Activated T-helper 1 cell treated with anti-CD3 and anti-CD28 coated beads, Interleukin-12 subunit alpha, Interleukin-12 subunit beta, Interleukin-2, Interleukin-4 antibody, amounts not matched to agents 30 ng/mL and 10 ng/mL and 1 ng/mL, durations not matched to agents 14 hours and 24 hours and 36 hours (primary cell): ENCODE measurements at places on chromosomes 2 and 18. TPM values are rescaled to one million over a fixed set of nuclear protein-coding genes. Genes with fewer than 3 reads are reported as not detected.
A peak's percentile ranks its signal among the peaks of the same experiment; 100 is the strongest.

DIPK1C gene
- total RNA-seq, result not detected in 2 replicates

VSNL1 gene
- not detected in 2 replicates for total RNA-seq

POTEJ gene
- total RNA-seq, result not detected in 2 replicates

SNORC gene
- total RNA-seq, result 0.98 and 1.8 TPM in 2 replicates

ANKRD30B gene
- not detected in 2 replicates for total RNA-seq

ASPRV1 gene
- total RNA-seq, result 0.44 and 0.91 TPM in 2 replicates

PMS1 gene
- total RNA-seq, result 54.4 and 55.9 TPM in 2 replicates

SAG gene
- 0.08 and 0.32 TPM in 2 replicates for total RNA-seq

CAPG gene
- total RNA-seq, result 35.5 and 38.2 TPM in 2 replicates

GRCh38 chr2:178449700-178450523 lies 1.1 kb downstream of the PRKRA start:
- DNase-seq, result no peak
- peak overlapping the region; percentile 90 for H3K27ac ChIP-seq
- H3K36me3 ChIP-seq, result peaks cover 25% of the 10 kb centered on the region
- peaks cover 35% of the 10 kb centered on the region for H3K4me1 ChIP-seq
- H3K4me3 ChIP-seq, result peak overlapping the region; percentile 87
- H3K27me3 ChIP-seq, result peaks cover 3% of the 10 kb centered on the region

GRCh38 chr2:215684448-215685237 lies 248.8 kb upstream of the FN1 start:
- peaks cover 2% of the 10 kb centered on the region for H3K27me3 ChIP-seq
- no peak for DNase-seq
- H3K4me1 ChIP-seq, result peaks cover 17% of the 10 kb centered on the region
- H3K4me3 ChIP-seq, result no peak overlapping the region

GRCh38 chr2:183349091-183349490 lies 224.8 kb downstream of the NUP35 start:
- no peak overlapping the region for H3K4me3 ChIP-seq
- no peaks in the 10 kb centered on the region for H3K27me3 ChIP-seq
- no peak for DNase-seq
- no peaks in the 10 kb centered on the region for H3K36me3 ChIP-seq
- no peak overlapping the region for H3K27ac ChIP-seq

DNA sequence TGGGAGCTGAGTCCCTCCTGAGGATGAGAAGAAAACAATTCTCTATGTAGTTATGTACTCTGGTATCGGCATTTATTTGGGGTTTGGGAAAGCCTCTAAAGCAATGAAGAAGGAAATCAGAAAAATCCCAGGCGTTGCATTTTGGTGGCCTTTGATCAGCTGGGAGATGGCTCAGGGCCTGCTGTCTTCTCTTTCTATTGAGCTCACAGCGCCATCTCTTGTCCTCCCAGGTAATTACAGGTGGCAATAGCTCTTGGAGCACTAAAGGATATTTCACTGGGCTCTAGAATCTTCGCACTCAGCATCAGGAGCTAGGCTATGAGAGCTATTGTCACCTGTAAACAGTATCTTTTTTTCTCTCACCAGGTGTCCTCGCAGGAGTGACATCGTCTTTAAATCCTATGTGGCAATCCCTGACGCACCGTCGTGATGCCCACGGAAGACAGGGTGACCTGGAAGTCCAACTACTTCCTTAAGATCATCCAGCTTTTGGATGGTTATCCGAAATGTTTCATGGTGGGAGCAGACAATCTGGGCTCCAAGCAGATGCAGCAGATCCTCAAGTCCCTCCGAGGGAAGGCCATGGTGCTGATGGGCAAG lies 76.1 kb upstream of the PMAIP1 start:
- no peak overlapping the region for H3K4me3 ChIP-seq
- H3K36me3 ChIP-seq, result no peaks in the 10 kb centered on the region
- no peaks in the 10 kb centered on the region for H3K4me1 ChIP-seq
- DNase-seq, result peak; percentile 20
- H3K27me3 ChIP-seq, result peaks cover 12% of the 10 kb centered on the region
- H3K27ac ChIP-seq, result no peak overlapping the region

DNA sequence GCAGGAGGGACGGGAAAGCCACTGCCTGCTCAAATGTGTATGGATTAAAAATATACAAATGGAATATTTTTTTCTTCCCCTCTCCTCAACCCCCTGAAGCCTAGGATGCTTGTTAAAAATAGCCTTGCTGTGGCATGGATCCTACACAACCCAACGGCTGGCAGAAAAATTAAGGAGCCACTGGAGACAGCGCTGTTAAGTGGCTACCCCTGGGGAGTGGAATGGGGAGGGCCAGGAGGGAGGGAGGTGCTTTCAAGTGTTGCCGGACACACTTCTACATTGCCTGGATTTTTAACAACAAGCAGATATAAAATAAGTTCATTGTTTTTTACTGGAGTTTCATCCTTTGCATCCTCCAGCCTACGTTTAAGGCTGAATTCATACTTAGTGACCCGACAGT lies 66.6 kb downstream of the ZBTB7C start:
- no peaks in the 10 kb centered on the region for H3K4me1 ChIP-seq
- no peak overlapping the region for H3K4me3 ChIP-seq
- H3K27ac ChIP-seq, result no peak overlapping the region
- no peak for DNase-seq
- H3K36me3 ChIP-seq, result no peaks in the 10 kb centered on the region

DNA sequence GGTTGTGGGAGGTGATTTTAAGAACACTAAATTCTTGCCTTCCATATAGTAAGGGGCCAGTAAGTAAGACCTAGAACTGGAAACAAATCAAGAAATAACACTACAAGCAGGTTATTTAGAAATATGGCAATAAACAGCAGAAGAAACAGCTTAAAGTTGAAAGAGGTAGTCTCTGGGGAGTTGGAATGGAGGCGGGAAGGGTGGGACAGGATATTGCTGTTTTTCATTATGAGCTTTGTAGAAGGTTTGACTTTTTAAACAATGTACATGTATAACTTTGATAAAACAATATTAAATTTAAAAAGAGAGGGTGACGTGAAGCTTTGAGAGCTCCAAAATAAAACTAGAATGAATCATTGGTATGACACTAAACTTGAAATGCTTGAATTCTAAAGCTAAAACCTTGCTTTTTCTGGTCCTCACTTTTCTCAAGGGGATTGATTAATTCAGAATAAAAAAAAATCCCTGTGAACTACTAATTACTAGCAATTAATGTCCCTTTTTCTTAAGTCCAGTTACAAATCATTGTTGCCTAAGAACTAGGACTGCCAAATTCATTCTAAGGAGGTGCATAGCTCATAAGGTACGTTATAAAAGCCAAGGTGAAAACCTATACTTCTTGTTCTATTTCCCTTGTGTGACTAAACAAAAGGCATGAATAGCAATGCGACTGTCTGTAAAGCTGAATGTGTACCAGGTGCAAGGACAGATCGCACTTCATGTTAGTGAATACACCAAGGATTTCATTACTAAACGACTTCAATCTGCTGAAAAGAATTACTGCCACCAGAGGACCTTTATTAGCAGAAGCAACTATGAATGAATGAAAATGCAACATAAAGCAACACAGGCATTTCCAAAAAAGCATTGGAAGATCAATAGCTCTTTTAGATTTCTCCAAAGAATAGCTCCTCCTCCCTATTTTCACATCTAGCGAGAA lies 177.5 kb downstream of the RBM43 start:
- no peaks in the 10 kb centered on the region for H3K4me1 ChIP-seq
- no peak overlapping the region for H3K4me3 ChIP-seq
- H3K27me3 ChIP-seq, result no peaks in the 10 kb centered on the region
- DNase-seq, result no peak
- H3K36me3 ChIP-seq, result no peaks in the 10 kb centered on the region

DNA sequence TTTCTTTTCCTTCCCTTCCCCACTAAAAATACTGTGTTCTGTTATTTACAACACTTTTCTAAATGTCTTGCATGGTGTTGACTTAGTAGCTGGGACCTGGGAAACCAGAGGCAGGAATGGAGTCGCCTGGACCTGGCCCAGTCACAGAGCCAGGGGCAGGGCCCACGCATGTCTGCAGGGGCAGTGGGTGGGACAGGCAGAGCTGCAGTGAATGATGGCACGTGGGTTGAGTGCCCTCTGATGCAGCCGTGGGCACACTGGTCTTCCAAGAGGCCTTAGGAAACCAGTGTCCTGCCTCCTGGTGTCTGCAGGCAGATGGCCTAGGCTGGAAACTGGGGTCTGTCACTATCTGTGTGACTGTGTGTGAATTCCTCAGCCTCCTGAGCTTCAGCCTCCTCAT lies 46.8 kb downstream of the ARHGEF4 start:
- H3K36me3 ChIP-seq, result no peaks in the 10 kb centered on the region
- DNase-seq, result no peak
- H3K27me3 ChIP-seq, result peaks cover 5% of the 10 kb centered on the region

GRCh38 chr18:41899535-41899934 lies 55.5 kb upstream of the PIK3C3 start:
- no peak overlapping the region for H3K27ac ChIP-seq
- DNase-seq, result no peak
- peaks cover 2% of the 10 kb centered on the region for H3K27me3 ChIP-seq
- H3K36me3 ChIP-seq, result no peaks in the 10 kb centered on the region

- no peak overlapping the region for H3K4me3 ChIP-seq
- no peaks in the 10 kb centered on the region for H3K27me3 ChIP-seq
- H3K36me3 ChIP-seq, result peaks cover 22% of the 10 kb centered on the region
- no peak for DNase-seq
These were observed 47.7 kb downstream of the ACTR2 start for GRCh38 chr2:65275141-65275915.

GRCh38 chr2:85668009-85668856 lies at the start of gene SFTPB:
Gene SFTPB (minus strand): TSS chr2:85668199. CDS start chr2:85668183, 16 bp downstream.
- peaks cover 8% of the 10 kb centered on the region for H3K27me3 ChIP-seq
- no peaks in the 10 kb centered on the region for H3K4me1 ChIP-seq
- H3K4me3 ChIP-seq, result no peak within 1 kb of the TSS
- H3K36me3 ChIP-seq, result no peaks in the 10 kb centered on the region
- DNase-seq, result no peak

DNA sequence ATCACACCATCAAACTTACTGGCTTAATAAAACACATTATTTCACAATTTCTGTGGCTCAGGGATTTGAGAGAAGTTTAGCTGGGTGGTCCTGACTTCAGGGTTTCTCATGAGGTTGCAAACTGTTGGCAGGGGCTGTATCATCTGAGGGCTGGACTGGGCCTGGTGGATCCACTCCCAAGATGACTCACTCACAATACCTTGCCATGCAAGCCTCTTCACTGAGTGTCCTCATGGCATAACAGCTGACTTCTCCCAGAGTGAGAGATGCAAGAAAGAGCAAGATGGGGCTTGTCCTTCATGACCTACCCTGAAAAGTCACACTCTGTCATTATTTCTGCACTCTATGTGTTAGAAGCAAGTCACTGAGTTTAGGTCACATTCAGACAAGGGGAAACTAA lies 73.8 kb downstream of the AQP4 start:
- H3K27ac ChIP-seq, result no peak overlapping the region
- H3K27me3 ChIP-seq, result no peaks in the 10 kb centered on the region
- DNase-seq, result no peak
- H3K4me3 ChIP-seq, result no peak overlapping the region
- H3K4me1 ChIP-seq, result no peaks in the 10 kb centered on the region
- H3K36me3 ChIP-seq, result no peaks in the 10 kb centered on the region

DNA sequence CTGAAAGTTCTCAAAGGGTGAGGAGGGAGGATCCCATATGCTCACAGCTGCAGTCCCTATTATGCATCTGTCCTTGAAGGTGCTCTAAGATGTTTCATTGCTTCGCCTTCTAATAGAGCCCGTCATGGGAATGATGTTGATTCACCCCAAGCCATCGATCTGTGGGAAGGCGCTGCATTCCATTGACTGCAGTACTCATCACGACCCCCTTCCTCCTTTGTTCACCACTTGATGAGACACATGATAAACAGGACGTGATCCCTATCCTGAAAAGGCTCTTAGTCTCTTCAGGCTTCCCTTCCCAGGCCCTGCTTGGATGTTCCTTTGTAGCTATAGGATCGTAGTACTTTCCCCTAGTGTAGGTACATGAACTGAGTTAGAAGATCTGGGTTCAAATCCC lies 181.8 kb downstream of the AGPS start:
- no peak for DNase-seq
- H3K4me3 ChIP-seq, result no peak overlapping the region
- H3K27me3 ChIP-seq, result peaks cover 2% of the 10 kb centered on the region
- H3K27ac ChIP-seq, result no peak overlapping the region
